Uterus (tissue), 4 donors: ENCODE measurements at places on chromosomes 2 and 18. TPM values are rescaled to one million over a fixed set of nuclear protein-coding genes. Genes with fewer than 3 reads are reported as not detected.

- DNase-seq, result no peak
These were observed 540.7 kb upstream of the NETO1 start for GRCh38 chr18:73408469-73408868.

DNA sequence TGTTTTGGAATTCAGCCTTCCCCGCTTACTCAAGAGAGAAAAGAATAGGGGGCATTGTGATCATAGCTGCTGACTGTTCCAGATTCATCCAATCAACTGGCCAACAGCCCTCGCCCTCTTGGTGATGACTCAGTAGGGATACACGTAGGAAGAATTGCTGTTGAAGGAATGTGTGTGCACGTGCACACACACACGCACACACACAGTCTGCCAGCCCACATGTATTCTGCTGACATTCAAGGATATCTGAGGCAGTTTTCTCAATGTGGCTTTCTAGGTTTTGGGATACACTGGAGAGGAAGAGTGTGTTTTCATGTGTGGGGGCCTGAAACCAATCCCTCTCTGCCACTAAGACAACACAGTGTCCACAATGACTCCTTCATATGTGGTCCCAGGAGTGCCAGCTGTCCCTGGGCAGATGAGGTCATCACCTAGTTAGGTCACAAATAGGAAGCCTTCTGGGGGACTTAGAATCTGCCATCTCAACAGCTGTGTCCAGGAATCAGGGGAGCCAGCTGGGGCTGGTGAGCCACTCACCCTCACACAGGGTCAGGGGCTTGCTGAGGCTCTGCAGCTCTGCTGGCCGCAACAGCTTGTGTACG is 352.6 kb downstream of the SS18 start:
- no peak for DNase-seq

The EFHD1 gene
- total RNA-seq, result 8.5 TPM

The NPAS2 gene
- total RNA-seq, result 18.3 TPM

- peak; percentile 44 for DNase-seq
These were observed 360.6 kb upstream of the SLC14A2 start for GRCh38 chr18:45254709-45255082.

DNA sequence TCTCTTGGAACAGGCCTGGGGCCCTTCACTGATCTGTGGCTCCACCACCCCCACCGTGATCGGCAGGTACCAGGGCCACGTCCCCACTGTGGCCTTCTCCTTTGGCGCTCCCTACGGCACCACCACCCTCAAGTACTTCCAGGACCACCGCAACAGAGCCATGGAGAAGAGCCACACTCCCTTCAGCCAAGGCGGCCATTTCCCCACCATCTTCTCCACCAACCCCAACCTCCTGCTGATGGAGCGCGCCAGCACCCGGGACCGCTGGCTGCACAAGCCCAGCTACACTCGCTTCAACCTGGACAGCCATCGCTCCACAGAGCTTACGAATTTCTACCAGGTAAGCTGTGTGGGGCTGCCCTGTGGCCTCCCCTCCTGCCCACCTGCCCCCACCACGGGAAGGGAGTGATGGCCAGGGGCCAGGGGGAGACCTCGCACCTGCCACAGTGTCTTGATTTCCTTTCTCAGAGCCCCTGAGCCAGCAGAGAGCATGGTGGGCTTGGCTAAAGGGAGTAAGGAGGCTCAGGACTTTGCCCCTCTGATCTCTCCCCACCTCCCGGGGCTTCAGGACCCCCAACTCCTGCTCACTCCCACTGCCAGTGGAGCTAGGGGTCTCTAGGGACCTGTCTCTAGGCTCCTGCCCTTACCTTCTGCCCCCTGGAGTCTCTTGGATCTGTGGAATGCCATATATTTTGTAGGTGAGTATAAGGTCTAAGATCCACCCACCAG is 65.2 kb downstream of the CIB4 start:
- no peak for DNase-seq

DNA sequence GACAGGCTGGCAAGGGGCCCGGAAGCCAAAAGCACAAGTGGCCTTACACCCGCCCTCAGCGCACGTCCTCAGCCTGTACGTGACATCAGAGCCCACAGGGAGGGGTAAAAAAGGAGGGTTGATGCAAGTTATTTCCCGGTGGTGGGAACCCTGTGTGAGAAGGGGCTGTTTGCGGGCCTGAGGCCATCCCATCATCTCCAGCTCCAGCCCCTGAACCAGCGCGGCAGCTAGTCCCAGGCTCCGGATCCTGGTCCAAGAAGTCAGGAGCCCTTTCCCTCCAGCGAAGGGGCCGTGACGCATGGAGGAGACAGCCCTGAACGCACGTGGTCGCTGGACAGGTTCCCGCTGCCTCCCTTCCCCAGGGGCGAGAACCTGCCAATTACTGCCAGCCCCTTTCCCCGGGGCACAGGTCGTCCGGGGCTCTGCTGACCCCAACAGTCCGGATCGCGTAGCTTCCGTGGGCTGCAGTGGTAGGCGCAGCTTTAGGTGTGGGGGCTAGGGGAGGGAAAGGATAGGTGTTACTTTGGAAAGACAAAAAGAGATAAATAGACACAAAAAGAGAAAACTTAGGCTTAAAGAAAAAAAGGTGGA is 1.3 kb upstream of the LRP2 start:
- no peak for DNase-seq

DNA sequence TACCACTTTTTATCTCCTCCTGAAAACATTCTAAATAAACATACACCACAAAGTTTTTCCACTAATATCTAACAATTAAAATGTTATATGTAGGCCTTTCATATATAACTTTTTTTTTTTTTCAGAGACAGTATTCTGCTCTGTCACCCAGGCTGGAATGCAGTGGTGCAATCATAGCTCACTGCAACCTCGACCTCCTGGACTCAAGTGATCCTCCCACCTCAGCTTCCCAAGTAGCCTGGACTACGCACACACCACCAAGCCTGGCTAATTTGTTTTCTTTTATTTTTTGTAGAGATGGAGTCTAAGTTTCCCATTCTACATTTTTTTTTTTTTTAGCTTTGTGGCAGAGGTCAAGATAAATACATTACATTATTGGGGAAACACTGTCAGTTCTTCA is 1612.6 kb upstream of the NXPH2 start:
- DNase-seq, result no peak

The AMER3 gene
- not detected for total RNA-seq

The CBLN2 gene
- total RNA-seq, result 17.1 TPM

The IGFBP5 gene
- 569 TPM for total RNA-seq

DNA sequence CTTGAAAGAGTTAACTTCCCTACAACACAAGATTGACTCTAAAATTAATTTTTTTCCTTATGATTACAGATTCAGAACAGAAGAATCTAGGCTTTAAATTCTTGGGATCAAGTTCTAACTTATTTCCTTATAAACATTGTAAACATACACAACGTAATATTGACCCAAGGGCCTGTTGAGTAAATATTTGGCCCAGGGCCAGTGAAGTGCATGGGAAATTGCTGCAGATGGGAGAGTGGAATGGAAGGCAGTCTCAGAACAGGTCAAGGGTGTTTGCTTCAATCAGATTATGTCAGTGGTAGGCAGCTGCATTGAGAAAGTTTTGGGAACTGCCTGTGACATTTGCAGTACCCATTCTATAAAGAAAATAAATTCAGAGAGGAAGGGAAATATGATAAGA is 137.6 kb downstream of the MYO1B start:
- no peak for DNase-seq

The GDF7 gene
- 45.6 TPM for total RNA-seq

DNA sequence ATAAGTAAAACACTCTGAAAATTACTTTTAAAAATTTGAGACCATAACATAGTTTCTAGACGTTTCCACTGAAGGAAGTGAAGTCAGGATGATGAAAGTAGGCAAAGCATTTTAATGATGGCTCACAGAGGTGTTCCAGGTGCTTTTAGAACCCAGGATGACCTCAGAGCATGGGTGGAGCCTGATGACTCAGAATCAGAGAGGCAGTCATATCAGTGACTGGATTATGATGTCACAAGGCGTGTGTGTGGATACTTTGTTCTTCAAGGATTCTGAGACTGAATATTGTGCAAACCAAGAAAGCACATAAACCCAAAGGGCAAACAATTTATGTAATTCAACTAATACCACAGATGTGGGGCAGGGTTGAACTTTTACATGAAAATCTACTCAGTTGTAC is 208.0 kb upstream of the FBXO11 start:
- no peak for DNase-seq

The CNTNAP5 gene
- not detected for total RNA-seq

The OSBPL6 gene
- 1.8 TPM for total RNA-seq

The FNDC4 gene
- 7.4 TPM for total RNA-seq

GRCh38 chr2:200383380-200384110 is 77.1 kb downstream of the SPATS2L start:
- DNase-seq, result no peak

The TNFAIP6 gene
- 3.2 TPM for total RNA-seq

GRCh38 chr2:151159109-151159662 is 102.5 kb downstream of the RBM43 start:
- DNase-seq, result no peak

DNA sequence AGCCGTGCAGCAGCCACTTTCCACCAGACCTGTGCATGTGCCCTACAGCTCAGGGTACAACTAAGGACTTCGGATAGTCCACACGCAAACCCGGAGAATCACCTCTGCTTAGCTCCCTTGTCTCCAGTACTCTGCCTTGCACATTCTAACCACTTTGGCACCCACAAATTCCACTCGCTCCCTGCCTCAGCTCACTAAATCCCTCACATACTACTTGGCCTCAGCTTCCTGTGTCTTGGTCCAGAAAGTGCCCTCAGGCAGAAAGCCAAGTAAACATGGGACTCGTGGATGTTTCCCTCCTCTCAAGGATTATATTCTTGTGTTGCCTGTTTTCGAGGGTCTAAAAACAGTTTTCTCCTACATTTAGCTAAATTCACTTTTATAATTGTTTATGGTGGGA is 157.8 kb upstream of the DAPL1 start:
- DNase-seq, result no peak

DNA sequence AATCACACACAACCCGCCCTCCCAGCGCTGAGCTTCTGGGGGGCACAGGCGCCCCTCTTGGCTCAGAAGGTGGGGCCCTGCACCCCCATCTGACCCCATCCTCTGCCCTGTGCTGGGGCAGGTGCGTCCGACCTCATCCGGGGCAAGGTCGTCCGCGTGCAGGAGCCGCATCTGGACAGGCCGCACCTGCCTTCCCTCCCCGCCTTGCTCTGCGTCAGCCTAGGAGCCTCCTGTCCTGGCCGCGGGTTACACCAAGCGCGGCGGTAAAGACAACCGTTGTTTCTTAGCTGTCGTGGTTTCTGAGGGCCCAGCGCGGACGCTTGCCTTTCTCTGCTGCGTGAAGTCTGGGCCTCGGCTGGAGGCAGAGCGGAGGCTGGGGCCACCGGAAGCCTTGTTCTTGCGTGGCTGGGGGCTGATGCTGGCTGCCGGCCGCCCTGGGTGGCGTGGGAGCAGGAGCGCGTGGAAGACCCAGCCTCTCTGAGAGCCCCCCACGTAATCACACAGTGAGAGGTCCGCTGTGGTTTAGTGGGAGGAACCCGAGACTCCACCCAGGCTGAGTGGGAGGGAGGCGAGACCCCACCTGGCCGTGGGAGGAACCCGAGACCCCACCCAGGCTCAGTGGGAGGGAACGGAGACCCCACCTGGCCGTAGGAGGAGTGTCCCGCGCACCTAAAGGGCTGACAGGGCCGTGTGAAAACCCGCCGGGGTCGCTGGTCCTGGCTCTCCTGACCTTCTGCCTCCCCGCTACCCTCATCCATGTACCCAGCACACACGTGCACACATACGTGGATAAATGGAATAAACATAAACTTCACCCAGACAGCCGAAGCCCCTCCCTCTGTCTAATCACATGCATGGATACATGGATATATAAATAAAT is 51.8 kb downstream of the KCNG2 start:
- DNase-seq, result no peak

DNA sequence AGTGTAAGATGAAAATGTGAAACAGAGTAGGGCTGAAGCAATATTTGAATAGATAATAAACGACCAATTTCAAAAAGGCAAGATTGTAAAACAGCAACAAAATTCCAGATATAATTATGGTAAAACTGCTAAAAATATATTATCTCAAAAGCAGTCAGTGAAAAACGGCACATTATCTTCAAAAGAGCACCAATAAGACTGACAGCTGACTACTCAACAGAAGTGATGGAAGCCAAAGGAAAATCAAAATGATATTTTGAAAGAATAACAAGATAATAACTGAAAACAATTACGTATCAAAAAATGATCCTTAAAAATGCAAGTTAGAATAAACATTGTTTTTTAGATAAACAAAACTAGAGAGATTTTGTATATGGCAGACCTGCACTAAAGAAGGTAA is 920.6 kb upstream of the FAM98A start:
- DNase-seq, result no peak

- DNase-seq, result no peak
These were observed 21.5 kb downstream of the IWS1 start for GRCh38 chr2:127504552-127505430.

DNA sequence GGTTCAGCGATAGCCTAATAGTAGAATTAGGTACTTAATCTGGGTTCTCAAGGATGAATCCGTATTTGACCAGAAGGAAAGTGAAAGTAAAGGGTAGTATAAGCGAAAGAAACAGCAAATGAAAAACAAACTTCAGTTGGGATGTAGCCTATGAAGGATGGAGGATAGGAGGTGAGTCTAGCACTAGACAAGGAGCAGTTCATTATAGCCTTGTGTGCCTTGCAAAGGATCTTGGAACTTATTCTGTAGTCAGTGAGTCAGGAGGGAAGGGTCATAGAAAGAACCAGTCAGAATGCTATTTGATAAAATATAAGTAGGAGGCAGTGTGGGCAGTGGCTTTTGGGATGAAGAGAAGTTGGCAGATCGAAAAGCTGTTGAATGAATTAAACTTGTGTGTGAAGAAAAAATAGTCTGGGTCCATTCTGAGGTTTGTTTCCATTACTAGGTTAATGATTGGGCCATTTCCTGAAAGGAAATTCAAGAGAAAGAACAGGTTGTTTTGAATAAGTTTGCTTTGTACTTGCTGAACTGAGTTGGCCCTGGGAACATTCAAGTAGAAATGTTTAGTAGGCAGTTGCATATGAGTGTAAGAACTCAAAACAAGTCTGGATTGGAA is 48.5 kb downstream of the ANKRD12 start:
- no peak for DNase-seq

- peak; percentile 4 for DNase-seq
These were observed 12.0 kb upstream of the TUBB6 start for GRCh38 chr18:12296087-12296403.
